ENCODE measurements at places on chromosomes 16 and 17.

- DNase-seq: no peak
Observed at GRCh38 chr16:84298376-84298899, 3.8 kb downstream of the WFDC1 start.

DNA sequence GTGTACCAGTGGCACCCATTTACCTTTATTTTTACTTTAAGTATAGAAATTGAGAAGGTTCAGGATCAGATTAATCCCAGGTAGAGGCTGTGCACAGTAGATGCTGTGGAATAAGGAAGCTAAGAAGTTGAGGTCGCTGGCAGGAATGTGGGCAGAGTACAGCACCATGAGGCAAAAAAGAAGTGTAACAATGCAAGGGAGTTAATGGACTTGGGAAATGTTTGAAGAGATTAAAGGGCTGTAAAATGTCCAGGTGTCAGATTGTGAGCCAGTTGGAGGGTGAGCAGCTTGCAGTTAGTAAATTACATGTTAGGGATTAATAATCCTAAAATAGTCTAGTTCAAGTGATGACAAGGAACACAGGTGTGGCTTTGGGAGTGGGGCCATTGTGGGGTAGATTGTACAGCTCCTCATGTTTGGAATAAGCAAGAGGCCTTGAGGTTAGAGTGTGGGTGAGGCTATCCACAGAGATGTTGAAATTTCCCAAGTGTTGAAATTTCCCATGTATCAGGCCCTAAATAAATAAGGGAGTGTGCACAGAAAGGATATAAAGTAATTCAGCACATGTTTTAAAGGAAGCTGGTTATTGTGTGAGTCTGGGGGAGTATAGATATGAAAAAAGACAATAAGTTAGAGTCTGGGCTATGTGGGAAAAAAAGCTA lies 21.5 kb downstream of the TAT start:
- DNase-seq: no peak

GRCh38 chr16:85002608-85003007 lies 8.7 kb downstream of the ZDHHC7 start:
- DNase-seq: no peak

- no peak for DNase-seq
Observed at GRCh38 chr16:88131256-88131655, 180.0 kb downstream of the BANP start.

DNA sequence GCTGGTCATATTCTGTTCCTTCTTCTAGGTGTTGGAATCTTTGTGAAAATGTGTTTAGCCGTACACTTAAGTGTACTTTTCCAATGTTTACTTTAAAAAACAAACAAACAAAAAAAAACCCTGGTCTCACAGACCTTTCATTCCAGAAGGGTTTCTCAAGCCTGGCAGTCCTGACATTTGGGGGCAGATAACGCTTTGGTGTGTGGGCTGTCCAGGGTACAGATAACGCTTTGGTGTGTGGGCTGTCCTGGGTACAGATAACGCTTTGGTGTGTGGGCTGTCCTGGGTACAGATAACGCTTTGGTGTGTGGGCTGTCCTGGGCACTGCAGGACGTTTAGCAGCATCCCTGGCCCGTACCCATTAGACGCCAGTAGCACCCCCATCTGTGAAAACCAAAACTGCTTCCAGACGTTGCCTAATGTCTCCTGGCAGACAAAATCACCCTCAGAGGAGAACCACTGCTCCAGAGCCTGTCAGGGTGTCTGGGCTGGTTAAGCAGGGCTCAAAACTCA lies 15.2 kb upstream of the FLCN start:
- no peak for DNase-seq

- DNase-seq: no peak
Observed at GRCh38 chr17:61599608-61600007, 8.6 kb upstream of the NACA2 start.

- no peak for DNase-seq
Observed at GRCh38 chr16:11485676-11486075, 101.0 kb downstream of the LITAF start.

- DNase-seq: peak; percentile 25
Observed at GRCh38 chr16:88649924-88650748, 717 bp downstream of the CYBA start.

DNA sequence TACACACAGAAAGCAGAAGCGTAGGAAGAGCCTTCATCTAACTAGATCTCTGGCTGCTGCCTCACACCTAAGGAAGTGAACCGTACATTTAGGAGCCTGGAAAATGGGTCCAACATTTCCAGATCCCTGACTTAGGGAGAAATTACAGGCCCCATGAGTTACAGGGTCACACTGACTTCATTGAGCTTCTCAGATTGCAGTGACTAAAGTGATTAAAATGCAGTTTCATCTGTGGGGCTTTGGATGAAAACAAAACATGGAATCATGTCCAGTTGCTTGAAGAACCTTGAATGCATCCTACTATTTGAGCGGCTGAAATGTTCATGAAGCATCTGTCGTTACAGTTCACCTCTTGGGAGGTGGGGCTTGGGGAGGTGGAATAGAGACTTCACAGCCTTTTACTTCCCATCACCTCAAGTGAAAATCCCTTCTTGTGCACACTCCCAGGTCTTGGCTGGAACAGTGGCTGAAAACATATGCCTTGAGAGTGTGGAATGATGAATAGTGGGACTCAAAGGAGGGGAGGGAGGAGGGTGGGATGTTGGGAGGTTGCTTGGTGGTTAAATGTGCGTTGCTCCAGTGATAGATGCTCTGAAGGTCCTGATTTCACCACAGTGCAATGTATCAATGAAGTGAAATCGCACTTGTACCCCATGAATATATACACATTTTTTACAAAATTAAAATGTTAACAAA lies 19.7 kb downstream of the TEKT3 start:
- DNase-seq: peak; percentile 58

GRCh38 chr17:28528327-28529012 lies 22.3 kb downstream of the FOXN1 start:
- DNase-seq: no peak

GRCh38 chr16:50615891-50616290 lies 65.2 kb downstream of the SNX20 start:
- DNase-seq: peak; percentile 29

DNA sequence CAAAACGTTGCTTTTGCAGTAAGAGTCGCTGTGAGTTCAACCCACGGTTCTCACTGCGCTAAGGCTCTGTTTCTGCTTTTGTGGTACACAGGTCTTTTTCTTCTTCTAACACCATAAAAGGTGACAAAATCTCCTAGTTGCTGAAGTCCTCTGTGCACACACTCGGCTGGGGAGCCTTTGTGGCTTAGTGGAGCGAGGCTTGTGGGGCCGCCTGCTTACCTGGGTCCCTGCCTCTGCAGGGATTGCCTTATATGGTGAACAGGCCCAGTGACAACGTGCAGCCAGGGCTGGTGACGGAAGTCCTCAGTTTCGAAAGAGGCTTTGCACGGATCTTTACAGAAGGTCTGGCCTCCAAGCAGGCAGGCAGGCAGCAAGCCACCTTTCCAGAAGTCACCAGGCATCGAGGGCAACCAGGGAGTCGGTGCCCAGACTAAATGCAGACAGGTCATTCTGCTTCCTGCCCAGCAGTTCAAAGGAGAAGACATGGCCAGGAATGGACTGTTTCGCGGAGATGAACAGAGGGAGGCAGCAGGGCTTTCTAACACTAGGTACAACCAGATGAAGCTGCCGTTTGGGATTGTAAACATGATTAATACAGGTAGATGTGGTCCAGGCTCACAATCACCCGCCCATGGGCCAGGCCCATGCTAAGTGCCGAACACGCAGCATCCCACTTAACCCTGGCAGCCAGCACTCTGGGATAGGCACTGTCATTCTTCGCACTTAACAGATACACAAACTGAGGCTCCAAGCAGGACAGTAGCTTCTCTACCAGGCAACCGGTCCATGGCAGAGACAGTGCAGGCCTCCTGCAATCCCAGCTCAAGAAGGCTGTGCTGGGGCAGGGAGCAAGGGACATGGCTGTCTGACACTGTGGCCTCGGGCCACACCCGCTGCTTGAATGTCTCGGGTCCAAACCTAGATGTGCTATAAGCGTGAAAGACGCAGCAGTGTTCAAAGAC lies 10.7 kb upstream of the MEAK7 start:
- DNase-seq: no peak

GRCh38 chr16:86626284-86626683 lies 47.9 kb downstream of the FOXL1 start:
- no peak for DNase-seq

DNA sequence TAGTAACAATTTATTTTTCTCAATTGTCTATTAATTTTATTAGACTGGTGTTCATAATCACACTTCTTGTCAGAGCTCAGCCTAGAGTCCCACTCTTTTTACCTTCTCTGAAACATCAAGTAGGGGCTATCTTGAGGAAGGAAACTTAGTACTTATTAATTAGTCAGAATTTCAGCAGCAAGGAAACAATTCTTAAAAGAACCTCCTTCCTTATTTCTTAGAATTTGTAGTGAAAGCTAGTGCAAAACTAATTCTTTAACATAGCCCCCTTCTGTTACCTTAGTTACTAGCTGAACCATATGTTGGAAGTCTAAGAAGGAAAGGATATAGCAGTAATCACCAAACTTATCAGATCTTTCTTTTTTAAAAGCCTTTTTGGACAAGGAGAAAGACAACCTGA lies 35.2 kb downstream of the MAP2K4 start:
- DNase-seq: no peak

DNA sequence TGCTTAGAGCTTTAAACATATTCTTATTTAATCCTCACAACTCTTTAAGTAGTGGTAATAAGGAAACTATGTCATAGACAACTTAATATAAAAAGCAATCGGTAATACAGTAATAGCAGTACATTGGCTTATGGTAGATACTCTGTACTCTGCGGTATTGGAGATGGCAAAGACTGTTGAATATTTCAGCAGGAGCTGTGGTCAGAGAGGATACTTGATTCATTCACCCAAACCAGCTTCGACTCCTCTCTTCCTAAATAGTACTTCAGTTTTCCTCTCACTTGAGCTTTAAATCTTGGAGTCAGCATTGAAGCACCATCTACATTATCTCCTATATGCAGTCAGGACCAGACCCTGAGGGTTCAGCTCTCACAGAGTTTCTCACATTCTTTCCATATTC lies 169.3 kb downstream of the CYB561 start:
- DNase-seq: no peak

DNA sequence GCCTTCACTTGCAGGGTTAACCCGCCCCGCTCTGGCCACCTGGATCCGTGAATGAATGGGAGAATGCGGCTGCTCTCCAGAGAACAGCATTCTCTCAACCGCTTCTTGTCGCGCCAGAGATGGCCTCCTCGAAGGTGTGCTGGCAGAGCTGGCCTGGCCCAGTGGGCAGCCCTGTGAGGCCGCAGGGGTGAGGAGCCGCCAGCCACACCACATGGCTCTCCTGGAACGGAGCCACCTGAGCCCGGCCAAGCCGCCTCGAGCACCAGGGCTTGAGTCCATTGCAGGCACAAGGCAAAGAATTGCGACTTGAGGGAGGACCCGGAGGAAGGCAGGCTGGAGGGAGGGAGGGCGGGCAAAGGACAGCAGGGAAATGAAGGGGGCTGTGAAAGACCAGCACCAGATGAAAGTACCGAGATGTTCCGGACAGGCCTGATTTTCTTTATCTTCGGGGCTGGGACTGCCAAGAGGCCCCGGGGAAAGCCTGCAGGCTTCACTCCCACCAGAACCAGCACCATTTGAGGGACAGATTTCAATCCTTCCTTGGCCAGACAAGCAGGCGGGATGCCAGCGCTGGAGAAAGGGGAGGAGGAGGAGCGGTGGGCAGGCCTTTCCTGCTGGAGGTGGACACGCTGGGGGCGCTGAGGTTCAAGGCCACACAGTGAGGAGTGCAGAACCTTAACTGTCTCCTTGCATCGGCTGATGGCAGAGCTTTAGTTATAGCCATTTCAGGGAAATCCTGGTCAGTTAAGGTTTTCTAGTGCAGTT lies 69.4 kb downstream of the MRC2 start:
- DNase-seq: peak; percentile 45

DNA sequence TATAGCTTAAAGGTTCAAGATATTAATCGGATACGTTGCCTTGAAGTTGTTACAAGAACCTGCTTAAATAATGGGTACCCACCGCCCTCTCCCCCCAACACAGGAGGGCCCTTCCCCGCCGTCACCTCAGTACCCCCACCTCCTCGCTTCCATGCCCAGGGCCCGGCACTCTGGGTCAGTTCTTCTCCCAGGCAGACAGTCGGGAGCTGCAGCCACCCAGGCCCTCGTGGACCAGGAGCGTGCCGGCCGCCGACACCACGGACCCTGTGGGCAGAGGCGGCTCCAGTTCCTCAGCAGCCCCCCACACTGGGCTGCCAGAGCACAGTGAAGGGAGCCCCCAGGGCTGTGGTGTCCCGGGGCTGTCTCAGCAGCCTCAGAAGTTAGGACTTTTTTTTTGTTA lies 80.9 kb upstream of the ZNF750 start:
- no peak for DNase-seq

DNA sequence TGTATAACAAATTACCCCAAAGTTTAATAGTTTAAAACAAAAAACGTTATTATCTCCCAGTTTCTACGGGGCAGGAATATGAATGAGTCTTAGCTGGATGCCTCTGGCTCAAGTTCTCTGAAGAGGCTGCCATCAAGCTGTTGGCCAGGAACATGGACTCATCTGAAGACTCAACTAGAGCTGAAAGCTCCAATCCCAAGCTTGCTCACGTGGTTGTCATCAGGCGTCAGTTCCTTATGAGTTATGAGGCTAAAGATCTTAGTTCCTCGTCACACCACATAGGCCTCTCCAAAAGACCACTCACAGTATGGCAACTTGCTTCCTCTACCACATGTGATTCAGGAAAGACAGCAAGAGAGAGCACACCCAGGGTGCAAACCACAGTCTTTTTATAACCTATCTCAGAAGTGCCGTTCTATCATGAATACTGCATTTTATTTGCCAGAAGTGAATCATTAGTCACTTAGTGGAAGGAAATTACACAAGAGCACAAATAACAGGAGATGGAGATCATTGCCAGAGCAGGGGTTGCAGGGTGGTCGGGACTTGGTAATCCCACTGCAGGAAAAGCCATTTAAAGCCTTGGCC lies 48.7 kb upstream of the NLK start:
- DNase-seq: no peak

DNA sequence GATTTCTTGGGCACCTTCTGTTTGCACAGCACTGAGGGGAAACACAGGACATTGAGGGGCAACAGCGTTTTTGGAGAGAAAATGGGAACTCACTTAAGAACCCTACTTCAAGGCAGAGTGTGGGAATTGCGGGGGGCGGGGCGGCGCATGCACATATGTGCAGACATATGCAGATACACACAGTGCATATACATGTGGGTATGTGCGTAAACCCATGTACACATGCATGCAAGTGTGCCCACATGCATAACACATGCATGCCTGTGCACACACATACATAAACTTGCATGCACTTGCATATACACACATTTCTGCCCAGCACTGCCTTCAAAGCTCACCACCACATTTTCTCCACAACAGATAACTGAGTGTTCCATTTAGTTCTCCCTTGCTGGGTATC lies 32.4 kb downstream of the NLRC5 start:
- DNase-seq: no peak

- peak; percentile 40 for DNase-seq
Observed at GRCh38 chr16:53766304-53767016, 62.5 kb downstream of the FTO start.

GRCh38 chr16:27764869-27765675 lies 215.1 kb downstream of the KATNIP start:
- DNase-seq: no peak
